ENCODE measurements at places on chromosomes 5 and 9. TPM values are rescaled to one million over a fixed set of nuclear protein-coding genes. Genes with fewer than 3 reads are reported as not detected.
A peak's percentile ranks its signal among the peaks of the same experiment; 100 is the strongest.

SIMC1 gene
- total RNA-seq = 1.5 TPM

DNA sequence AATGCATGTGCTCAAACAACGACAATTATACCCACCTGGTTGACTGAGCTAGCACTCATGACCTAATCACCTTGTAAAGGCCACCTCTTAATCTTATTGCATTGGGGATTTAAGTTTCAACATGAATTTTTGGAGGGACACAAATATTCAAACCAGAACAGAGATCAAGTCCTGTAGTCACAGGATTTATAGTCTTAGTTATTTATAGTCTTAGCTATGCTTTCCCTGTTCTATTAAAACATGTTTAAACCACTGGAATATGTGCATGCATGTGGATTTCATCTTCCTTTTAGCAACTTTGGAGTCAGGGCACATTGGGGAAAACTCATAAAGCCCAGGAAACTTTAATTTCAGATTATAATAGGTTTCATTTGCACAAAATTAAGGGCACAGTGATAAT, 26.7 kb downstream of the ANKDD1B start:
- no peak for DNase-seq

DNA sequence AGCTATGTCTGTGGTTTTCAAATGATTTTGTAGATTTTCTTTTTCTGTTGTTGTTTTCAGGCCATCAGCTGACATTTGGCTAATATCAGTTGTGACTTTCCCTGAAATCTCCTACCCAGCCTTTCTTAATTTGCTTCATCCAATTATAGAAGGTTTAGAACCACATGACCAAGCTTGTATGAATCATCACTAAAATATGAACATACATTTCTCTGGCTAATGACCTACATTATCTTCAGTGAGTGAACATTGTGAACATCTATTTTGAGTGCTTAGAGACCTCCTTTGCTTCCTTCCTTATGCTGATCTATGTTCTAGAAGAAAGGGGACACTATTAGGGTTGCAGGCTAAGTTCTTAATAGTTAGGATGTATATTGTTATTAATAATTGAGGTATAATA, 532.5 kb downstream of the RAB3C start:
- DNase-seq = no peak

GRCh38 chr5:2883771-2884170, 132.3 kb upstream of the IRX2 start:
- no peak for DNase-seq

- no peak for DNase-seq
Observed at GRCh38 chr9:111131211-111131610, 92.9 kb upstream of the LPAR1 start.

- DNase-seq = no peak
Observed at GRCh38 chr5:10590226-10590999, 26.5 kb downstream of the ANKRD33B start.

DNA sequence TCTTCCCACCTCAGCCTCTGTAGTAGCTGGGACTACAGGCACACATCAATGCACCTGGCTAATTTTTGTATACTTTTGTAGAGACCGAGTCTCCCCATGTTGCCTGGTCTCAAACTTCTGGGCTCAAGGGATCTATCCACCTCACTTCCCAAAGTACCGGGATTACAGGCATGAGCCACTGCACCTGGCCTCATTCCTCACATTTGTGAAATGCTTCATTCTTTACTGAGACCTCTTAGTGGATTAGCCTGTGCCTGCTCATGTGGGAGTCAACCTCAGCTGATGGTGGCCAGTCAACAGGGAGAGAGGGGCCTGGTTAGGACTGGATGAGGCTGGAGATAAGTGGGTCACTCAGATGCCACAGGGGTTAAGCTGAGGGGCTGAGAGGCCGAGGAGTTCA, 37.3 kb upstream of the CLK4 start:
- no peak for DNase-seq

DNA sequence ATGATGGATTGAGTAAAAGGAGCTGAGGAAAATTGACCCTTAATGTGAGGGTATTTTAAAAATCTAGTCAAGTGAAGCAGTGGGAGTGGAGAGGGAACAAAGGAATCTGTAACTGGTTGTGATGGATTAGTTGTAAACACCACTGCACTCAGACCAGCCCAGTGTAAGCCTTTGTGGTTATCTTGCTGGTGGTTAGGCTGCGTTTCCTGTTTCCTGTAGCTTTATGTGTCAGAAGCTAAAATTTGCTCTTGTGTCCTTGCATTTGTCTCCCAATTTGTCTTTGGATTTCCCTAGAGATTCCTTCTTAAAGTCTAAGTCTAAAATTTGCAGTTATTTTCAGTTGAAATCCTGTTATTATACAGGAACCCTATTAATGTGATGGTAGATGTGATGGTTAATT, 6.3 kb downstream of the IFNA21 start:
- no peak for DNase-seq

KLHL3 gene
- total RNA-seq = 10.5 TPM

DNA sequence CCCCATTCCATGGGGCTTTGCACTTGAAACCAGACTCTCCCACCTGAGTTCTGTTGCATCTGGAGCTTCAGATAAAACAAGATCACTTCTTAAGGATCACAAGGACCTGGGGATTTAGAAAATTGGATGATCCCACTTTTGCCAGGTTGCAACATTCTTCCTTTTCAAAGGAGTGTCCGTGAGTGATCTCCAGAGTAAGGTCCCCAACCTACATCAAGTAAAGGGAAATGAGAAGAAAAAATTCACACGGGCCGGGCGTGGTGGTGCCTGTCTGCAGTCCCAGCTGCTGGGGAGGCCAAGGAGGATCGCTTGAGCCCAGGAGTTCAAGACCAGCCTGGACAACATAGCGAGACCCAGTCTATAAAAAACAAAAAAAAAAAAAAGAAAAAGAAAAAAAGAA, 41.2 kb upstream of the COL5A1 start:
- DNase-seq = no peak

GRCh38 chr5:112109331-112110007, 309.6 kb downstream of the EPB41L4A start:
- DNase-seq = peak; percentile 20

DNA sequence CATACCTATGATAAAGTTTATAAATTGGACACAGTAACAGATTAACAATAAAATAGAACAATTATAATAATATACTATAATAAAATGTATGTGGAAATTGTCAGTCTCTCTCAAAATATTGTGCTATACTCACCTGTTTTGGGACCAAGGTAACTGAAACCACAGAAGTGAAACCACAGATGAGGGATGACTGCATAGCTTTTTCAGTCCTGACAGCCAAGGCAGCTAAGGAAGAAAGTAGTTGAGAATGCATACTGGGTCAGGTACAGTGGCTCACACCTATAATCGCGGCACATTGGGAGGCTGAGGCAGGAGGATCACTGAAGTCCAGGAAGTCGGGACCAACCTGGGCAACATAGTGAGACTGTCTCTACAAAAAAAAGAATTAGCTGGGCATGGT, 8.9 kb downstream of the SRP19 start:
- no peak for DNase-seq

SVEP1 gene
- 53.4 TPM for total RNA-seq

SMU1 gene
- total RNA-seq = 12.0 TPM

- no peak for DNase-seq
Observed at GRCh38 chr9:97425336-97425972, 13.6 kb downstream of the TDRD7 start.

GRCh38 chr5:140055152-140055551, 12.1 kb upstream of the NRG2 start:
- DNase-seq = no peak

- no peak for DNase-seq
Observed at GRCh38 chr9:121816449-121816817, 165.0 kb downstream of the DAB2IP start.

- no peak for DNase-seq
Observed at GRCh38 chr9:124697326-124698200, 73.5 kb downstream of the NR6A1 start.

- DNase-seq = no peak
Observed at GRCh38 chr9:124567362-124567761, 60.2 kb upstream of the NR5A1 start.

ZNF79 gene
- 3.8 TPM for total RNA-seq

GRCh38 chr5:40365342-40366330, 314.1 kb upstream of the PTGER4 start:
- no peak for DNase-seq

DNA sequence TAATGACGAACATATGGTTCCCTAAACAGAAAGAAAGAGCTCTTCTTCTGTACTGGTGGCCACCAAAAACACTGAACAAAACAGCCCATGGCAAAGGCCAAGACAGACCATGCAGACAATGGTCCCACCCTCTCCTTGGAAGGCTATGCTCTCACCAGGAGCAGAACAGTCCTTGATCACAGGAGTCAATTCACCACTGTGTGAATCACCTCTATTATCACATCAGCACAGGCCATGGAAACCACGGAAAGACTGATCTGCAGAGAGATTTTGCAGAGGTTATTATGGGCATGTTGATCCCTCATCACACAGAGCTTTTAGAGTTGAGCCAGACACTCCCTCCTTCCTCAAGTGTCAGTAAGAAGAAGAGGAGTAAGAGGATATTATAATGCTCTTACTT, 134.0 kb upstream of the RASEF start:
- no peak for DNase-seq

DNA sequence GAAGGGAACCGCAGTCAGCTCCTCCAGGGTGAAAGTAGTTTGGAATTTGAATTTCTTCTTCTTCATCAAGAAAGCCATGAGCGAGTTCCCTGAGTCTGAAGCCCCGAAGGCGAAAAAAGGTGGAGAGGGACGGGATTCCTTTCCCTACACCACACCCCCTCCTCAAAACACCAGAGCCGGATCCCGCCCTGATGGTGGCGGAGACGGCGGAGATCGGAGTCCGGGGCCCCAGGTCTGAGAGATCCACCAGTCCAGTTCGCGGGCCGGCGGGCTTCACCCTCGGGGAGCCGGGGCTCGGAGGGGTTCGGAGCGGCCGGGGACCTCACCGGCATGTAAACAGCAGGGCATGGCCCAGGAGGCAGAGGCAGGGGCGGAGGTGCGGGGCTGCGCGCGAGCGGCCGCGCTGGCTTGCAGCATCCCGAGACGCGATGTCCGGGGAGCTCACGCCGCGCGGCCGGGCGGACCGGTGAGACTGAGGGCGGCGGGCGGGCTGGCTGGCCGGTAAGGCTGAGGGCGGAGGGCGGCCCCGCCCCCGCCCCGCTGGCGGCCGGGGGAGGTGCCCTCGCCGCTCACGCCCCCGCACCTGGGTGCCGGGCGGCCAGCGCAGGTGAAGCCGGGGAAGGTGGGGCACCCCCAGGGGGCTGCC, 606 bp downstream of the EEIG1 start:
- peak; percentile 52 for DNase-seq

GRCh38 chr5:18010053-18010452, 375.8 kb downstream of the TAF11L14 start:
- DNase-seq = no peak

DNA sequence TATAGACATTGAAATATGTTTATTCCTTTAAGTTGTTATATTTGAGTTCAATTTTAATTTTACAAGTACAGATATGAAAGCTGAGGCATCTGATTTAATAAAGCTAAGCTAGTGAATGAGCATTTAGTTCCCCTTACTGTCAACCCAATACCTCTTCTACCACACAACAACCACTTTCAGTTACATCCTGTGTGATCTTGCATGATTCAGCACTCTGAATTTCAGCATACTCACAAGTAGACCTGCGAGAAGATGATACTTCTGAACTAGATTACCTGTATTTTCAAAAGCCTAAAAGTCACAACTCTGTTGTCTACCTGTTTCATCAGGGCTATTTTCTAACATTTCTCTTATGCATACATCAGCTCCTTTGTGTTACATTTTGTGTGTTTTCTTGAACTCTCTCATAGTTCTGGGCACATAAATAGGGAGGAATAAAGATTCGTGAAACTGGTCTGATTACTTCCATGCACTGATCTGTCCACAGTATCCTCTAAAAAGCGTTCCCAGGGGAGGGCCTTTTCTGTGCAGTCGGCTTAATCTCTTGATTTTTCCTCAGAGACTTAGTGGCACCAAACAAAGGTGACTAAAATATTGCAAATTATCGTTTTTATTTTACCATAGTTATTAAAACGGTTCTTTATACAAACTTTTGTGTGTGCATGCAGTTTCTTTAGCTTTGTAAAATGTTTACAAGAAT, 2025.5 kb upstream of the NUDT12 start:
- no peak for DNase-seq

DNA sequence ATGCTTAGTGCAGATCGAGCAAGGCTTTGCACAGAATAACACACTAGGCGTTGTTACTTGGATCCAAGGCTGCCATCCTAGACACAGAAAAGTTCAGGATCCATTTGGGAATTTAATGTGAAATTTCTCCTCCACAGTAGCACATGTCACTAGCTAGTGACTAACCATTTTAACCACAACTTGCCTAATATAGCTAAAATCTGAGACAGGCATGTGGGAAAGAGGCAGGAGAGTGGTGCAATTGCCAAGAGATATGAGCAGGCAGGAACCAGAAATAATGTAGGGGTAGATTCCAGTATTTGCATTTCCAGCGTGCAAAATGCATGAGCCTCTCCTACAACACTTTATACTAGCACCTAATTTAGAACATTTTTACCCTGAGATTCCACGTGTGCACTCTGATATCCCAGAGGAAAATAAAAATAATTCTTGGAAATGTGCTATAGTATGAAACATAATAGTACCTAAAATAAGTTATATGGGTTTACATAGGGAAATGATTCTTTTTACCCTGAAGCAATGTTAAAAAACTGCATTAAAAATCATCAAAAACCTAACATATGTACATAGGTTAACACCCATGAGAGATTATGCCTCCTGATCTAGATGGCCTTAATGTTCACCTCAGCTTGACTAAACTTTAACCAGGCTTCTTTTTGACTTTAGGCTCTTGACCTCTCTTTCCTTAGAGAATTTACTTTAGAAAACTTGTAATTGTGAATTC, 1230.6 kb upstream of the NUDT12 start:
- DNase-seq = no peak

TAF11L6 gene
- not detected for total RNA-seq

RNF14 gene
- 42.0 TPM for total RNA-seq

OGN gene
- total RNA-seq = 302 TPM

GRCh38 chr9:63859475-63860215, 1425.4 kb downstream of the FOXD4L5 start:
- DNase-seq = peak; percentile 20

RASGEF1C gene
- total RNA-seq = not detected

DNA sequence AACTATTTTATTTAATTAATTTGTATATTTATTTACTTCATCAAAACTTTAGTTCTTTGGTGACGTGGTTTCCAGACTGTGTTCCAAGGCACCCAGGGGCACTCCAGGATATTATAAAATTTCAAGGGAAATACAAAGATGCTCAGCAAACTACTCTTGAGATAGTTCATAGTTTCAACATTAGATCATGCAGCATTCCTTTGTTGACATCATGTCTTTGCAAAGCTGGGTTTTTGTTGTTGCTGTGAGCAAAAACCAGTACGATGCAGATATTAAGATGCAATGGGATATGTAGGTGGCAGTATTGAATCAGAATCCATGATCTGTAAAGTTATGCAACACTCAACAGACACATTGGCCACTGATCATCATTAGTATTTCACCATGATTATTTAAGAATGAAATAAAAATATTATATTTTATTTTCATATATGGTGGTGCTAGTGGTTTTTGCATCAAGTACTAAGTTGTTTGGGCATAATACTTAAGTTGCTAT, 219.7 kb downstream of the ADCY2 start:
- DNase-seq = no peak

All from uterus (tissue), 4 donors.